ENCODE measurements at places on chromosomes 1 and 21.

DNA sequence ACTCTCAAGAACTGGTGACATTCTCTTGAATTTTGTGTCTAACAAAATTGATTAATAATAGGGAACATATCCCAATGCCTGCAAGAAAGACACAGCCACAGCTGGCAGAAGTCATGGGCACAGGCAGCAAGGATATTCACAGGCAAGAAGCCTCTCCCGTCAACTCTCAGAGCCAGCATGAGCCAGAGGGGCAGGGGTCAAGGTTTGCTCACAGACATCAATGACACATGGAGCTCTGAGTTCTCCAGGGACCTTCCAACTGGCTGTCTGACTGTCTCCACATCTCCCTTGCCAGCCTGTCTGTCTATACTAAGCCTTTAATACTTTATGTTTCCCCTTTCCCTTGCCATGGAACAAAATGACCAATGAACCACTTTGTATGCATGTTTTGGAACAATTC is 101.5 kb upstream of the RAB4A start:
- no peak for DNase-seq

GRCh38 chr1:111739925-111740765 is 950 bp upstream of the INKA2 start:
- DNase-seq, result peak; percentile 25

- no peak for DNase-seq
Observed at GRCh38 chr1:168723000-168723399, 6.0 kb downstream of the DPT start.

- DNase-seq, result no peak
Observed at GRCh38 chr1:182633657-182634281, 29.6 kb upstream of the RGS16 start.

GRCh38 chr1:55257958-55258357 is 42.8 kb upstream of the USP24 start:
- DNase-seq, result peak; percentile 52

GRCh38 chr1:2605509-2606395 is 19.2 kb downstream of the PRXL2B start:
- no peak for DNase-seq

Data from stimulated activated naive CD8-positive, alpha-beta T cell treated with anti-CD3 and anti-CD28 coated beads, Interleukin-15, Interleukin-2, amounts not matched to agents 100 U/mL and 50 U/mL, for 24 hours (primary cell).